ENCODE measurements at places on chromosomes 5 and 9. TPM values are rescaled to one million over a fixed set of nuclear protein-coding genes. Genes with fewer than 3 reads are reported as not detected.

Gene CORO2A
- total RNA-seq: 5.5 TPM

Gene GLRA1
- not detected for total RNA-seq

Gene SPATA31D4
- total RNA-seq: not detected

Gene HTR4
- total RNA-seq: not detected

Gene CFAP77
- 3.7 TPM for total RNA-seq

Gene ADAMTS16
- 27.8 TPM for total RNA-seq

Gene FRRS1L
- total RNA-seq: 0.03 TPM

Gene TYRP1
- total RNA-seq: 0.23 TPM

GRCh38 chr5:149471406-149472183, 79.6 kb downstream of the CSNK1A1 start:
- no peak for DNase-seq

- no peak for DNase-seq
These were observed 9.9 kb downstream of the SH3RF2 start for GRCh38 chr5:145946112-145946861.

DNA sequence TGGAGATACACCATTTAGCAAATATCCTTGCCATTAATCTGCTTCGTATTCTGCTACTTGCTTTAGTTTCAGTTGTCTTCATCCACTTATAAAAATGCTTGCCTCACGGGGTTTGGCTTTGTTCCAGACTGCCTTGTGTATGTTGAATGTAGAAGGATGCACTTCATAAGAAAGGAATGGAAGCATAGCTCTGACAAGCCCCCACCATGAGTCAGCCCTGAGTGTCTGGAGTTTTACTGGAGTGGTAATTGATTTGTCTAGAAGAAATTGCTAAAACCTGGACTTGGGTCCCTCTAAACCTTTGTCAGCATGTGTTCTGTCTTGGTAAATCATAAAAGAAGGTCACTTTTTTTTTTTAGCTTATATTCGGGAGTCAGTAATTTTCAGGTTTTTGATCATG, 4.6 kb downstream of the TEX48 start:
- no peak for DNase-seq

- DNase-seq: no peak
These were observed 430.9 kb downstream of the IRX2 start for GRCh38 chr5:2320611-2321010.

DNA sequence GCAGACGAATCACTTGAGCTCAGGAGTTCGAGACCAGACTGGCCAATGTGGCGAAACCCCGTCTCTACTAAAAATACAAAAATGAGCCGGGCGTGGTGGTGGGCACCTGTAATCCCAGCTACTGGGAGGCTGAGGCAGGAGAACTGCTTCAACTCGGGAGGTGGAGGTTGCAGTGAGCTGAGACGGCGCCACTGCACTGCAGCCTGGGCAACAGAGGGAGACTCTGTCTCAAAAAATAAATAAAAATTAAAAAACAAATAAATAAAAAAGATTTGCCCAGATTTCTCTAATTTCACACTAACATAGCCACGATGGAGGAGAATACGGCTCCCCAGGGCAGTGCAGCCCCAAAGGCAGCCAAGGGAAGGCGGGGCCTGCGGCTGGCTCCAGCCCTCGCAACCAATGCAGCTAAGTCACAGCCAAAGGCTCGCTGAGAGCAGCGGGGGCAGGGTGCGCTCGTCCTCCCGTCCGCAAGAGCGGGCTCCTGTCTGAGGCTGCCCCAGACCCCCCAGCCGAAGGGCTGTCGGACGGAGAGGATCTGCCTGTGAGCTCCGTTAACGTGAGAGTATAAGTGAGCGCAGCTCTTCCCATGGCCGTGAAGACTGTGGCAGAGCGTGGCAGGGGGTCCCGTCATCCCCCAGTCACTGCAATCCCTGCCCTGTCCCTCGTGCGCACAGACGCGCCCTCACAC, 43.5 kb downstream of the SLC12A7 start:
- DNase-seq: no peak

DNA sequence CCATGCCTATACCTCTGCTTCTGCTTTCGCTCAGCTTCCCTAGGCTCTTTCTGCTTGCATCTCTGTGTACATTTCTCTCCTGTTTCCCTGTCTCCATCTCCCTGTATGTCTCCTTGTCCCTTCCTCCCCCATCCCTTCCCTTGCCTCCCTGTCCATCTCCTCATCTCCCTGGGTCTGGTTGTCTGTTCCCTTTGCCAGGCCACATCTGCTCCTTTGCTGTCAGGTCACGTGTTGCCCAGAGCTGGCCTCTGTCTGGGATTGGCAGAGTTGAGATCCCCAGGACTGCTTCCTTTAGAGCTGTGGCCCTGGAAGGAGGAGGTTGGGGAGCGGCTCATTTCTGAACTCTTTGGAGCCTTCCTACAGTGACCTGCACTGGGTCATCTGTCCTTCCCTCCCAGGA, 31.8 kb upstream of the PTGS1 start:
- no peak for DNase-seq

DNA sequence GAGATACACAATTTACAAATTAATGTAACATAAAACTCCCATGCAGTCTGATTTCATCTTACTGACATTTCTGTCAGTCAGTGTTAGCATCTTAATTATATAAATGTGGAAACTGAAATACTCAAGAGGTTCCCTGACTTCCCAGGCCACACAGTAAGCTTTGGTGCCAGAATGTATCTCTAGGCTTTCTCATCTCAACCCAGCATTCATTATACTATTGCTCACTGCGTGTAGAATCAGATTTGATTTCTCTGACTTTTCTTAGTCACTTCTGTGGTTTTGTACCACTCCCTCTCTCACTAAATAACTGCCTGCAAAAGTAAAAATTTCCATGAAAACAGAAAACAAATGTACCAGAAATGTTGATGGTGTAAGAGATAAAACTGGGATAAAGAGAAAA, 31.7 kb upstream of the CDKN2B start:
- DNase-seq: no peak

- DNase-seq: no peak
These were observed 47.2 kb downstream of the ZCCHC7 start for GRCh38 chr9:37167456-37168047.

- DNase-seq: no peak
These were observed 118.0 kb upstream of the PCA3 start for GRCh38 chr9:76646249-76646648.

- DNase-seq: no peak
These were observed 24.9 kb upstream of the CSNK1G3 start for GRCh38 chr5:123486951-123487655.

GRCh38 chr5:173392-174290, 17.7 kb upstream of the LRRC14B start:
- DNase-seq: no peak

- no peak for DNase-seq
These were observed 37.0 kb upstream of the CRB2 start for GRCh38 chr9:123318961-123319421.

DNA sequence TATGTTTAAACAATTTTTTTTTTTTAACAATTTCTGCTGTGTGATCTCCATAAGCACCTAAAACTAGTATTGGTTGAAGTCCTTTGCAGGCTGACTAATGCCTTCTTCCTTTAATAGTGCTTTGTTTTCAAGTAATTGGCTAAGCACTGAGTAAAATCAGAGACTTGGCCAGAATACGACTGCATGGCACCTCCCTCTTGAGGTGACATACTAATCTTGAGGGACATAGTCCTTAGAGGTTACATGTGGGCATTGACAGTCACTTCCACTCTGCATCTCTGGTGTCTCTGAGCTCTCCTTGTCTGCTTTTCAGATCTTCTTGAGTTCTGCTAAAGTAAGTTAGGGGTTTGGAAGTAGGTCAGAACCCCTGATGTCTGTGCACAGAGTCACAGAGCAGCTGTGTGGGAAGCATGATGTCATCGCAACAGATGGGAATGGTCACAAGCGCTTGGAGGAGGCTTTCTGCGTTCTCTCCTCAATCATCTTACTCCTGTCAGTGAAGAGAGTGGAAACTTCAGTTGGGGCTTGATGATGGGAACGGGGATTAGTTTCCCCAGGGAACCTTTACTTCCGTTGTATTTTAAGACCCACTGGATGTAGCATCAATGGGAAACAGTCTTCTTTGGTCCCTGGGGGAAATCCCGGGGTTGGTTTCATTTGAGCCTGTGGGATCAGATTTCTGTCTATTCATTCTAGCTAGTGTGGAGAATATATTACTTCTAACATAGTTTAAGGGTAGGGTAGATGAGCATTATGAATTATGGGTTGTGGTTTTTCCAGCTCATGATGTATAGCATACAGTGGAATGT, 136.9 kb downstream of the ARHGAP26 start:
- no peak for DNase-seq

All from endothelial cell (in vitro differentiated cells).